NCI-H446 treated with DMSO at 0.1 percent for 48 hours (cell line): ENCODE measurements at places on chromosomes 6 and 20.
A peak's percentile ranks its signal among the peaks of the same experiment; 100 is the strongest.

DNA sequence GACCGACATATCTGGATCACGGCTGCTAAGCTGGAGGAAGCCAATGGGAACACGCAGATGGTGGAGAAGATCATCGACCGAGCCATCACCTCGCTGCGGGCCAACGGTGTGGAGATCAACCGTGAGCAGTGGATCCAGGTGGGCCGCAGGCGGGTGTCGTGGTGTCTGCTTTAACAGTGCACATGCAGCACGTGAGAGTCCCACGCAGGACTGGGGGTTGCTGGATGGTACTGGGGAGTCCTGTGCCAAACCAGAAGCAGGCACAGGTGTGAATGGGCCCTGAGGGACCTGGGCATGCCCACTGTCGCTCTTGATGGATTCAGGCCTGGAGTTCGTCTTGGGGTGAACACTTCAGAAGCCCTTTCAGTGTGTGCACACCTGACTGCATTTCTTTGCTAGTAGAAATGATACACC, 24.6 kb upstream of the C20orf204 start:
- no peak for DNase-seq

DNA sequence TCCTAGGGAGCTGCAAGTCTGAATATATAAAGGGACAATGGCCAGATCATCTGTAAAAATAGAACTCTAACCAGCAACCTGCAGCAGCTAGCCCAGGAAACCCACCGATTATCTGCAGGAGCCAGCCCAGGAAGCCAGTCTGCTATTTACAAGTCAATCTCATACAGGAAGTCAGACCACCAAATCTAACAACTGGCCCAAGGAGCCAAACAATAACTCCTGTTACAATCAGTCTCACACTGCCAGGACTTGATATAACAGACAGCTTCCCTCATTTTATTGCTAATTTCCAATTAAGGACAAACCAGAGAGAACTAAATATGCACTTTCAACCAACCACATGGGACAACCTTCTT, 14.4 kb upstream of the RIN2 start:
- DNase-seq: no peak

- no peak for DNase-seq
Measured at GRCh38 chr6:168149015-168149414, 70.0 kb upstream of the FRMD1 start.

GRCh38 chr6:101668496-101669030, 275.1 kb downstream of the GRIK2 start:
- DNase-seq: peak; percentile 3

DNA sequence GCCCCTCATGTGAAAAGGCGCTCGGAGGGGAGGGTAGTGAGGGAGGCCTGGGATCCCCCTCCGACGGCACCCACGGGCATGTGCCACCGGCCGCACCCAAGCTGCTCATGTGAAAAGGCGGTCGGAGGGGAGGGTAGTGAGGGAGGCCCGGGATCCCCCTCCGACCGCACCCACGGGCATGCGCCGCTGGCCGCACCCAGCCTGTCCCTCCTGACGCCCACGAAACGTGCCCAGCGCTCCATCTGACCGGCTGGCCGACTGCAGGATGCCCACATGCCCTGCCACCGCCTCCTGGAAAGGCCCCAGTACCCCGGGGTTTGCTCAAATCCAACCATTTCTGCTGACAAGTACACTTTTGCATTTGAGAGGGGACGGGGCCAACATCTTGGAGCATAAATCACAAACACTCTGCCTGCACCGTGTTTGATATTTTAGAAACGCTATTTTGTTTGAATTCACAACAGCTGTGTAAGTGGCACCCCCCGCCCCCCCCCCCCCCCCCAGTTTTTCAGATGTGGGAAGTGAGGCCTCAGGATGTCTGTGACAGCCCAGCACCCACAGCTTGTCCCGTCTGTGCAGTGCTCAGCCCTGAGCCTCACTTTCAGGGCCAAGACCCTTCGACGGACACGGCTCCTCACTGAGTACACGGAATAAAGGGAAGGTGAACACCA, 34.1 kb downstream of the SLC2A4RG start:
- DNase-seq: no peak

GRCh38 chr6:52340603-52340880, 21.4 kb upstream of the PAQR8 start:
- DNase-seq: no peak

GRCh38 chr6:30101444-30102413, 11.2 kb downstream of the TRIM31 start:
- DNase-seq: no peak

- DNase-seq: no peak
Measured at GRCh38 chr6:27168586-27169443, 78.7 kb upstream of the PRSS16 start.

GRCh38 chr6:36735110-36736071, 37.8 kb downstream of the RAB44 start:
- peak; percentile 28 for DNase-seq

- no peak for DNase-seq
Measured at GRCh38 chr6:35804996-35805736, at the start of gene LHFPL5. LHFPL5 (plus strand) TSS chr6:35805352; CDS start chr6:35805671, 319 bp downstream.

- DNase-seq: no peak
Measured at GRCh38 chr20:61982191-61982950, 83.3 kb downstream of the TAF4 start.

GRCh38 chr6:148273962-148274752, 68.5 kb upstream of the SASH1 start:
- DNase-seq: no peak

DNA sequence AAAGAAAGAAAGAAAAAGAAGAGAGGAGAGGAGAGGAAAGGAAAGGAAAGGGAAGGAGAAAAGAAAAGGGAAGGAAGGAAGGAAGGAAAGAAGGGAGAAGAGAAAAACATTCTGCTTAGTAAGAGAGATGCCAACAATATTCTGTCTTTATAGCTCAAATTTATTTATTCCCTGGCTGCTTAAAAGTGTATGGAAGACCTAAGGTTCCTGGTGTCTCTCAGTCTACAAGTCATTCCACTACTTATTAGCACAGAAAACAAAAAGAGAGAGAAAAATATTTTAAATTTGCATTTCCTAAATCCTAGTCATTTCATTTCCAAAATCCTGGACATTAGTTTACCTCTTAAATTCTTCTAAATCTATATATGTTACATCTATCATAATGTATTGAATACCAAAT, 53.6 kb upstream of the GJE1 start:
- DNase-seq: no peak

GRCh38 chr6:136351518-136352110, 62.0 kb upstream of the BCLAF1 start:
- peak; percentile 6 for DNase-seq

DNA sequence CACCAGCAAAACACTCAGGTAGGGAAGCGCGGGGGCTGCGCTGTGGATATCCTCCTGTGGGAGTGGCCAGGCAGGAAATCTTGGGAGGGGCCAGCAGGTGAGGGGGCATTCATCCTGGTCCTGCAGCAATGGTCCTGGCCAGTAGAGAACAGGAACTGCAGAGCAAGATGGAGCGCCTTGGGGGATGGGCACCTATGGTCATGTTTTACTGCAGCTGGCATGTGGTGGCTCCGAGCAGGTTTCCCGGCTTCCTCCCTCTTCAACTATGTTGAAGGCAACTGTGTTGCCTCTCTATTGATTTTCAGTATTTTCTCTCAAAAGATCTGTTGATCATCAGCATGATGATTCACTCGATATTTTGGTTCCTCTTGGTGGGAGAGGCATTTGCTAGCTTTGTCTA, 70.9 kb downstream of the SNAP91 start:
- no peak for DNase-seq

DNA sequence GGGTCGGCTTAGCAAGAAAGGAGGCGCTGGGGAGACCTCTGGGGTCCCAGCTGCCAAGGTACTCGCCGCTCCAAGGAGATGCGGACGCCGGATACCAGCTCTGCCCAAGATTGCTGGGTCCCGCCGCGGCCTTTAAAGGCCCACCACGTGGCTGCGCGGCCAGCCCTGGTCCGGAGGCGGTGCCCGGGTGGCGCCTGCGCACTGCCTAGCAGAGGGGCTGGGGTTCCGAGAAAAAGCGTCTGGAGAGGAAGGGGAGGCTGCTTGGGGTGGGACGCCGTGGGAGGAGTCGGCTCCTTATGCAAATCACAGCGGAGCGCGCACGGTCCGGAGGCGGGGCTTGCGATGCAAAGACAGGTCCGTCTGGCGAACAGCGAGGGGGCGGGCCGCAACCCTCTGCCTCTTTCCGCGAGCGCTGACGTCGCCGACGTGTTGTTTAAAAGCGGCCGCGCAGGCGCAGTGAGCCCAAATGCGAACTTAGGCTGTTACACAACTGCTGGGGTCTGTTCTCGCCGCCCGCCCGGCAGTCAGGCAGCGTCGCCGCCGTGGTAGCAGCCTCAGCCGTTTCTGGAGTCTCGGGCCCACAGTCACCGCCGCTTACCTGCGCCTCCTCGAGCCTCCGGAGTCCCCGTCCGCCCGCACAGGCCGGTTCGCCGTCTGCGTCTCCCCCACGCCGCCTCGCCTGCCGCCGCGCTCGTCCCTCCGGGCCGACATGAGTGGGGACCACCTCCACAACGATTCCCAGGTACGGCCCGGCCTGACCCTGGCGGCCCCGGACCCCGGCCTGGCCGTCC, at the start of gene TOP1:
Gene TOP1, plus strand, starts transcription at position 464 of the 791 bp plus-strand sequence. Its CDS starts 246 bp downstream, at position 710.
- peak; percentile 99 for DNase-seq

- no peak for DNase-seq
Measured at GRCh38 chr6:13794184-13794583, 20.2 kb downstream of the MCUR1 start.

DNA sequence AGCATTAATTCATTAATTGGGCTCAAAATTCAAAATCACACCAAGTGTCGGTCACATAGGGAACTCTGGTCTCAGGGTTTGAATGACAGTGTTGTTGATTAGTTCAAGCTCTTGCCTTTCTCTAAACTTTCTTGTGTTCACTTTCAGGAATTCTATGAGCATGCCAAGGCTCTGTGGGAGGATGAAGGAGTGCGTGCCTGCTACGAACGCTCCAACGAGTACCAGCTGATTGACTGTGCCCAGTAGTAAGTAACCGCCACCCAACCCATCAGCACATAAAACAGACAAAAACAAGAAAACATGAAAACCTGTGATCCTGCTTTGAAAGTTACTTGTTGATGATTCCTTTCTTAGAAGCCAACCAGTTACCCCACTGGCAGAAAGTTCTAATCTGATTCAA, 52.7 kb downstream of the GNAS start:
- DNase-seq: no peak

DNA sequence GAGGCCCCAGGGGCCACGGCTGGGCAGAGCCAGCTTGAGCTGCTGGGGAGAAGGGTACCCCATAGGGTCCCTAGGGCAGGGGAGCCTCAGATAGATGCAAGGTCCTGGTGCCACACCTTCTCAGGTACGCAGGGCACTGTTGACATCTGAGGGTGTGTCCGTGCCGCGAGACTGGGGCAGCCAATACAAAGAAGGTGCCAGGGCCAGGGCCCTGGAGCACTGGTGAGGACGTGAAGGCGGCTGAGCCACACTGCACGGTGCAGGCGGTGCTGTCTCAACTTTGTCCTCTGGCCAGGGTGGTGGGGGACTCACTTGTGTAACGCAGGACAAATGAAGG, 649 bp upstream of the LRRC73 start:
- DNase-seq: no peak

DNA sequence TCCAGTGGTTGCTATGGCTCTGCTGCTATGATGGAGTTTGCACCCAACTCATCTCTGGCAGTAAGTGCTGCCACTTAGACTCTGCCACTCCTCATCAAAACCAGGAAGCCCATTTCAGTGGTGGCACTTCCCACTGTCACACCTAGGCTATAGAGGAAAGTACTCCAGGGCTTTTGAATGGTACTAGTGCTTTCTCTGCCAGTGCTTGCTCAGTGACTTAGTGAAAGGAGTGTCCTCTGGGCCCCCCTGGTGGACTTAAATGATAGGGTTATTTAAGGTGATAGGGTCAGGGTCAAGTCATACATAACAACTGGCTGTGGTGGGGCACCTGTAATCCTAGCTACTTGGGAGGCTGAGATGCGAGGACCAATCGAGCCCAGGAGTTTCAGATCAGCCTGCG, 22.8 kb downstream of the FITM2 start:
- no peak for DNase-seq

- DNase-seq: no peak
Measured at GRCh38 chr6:28867086-28867409, 56.7 kb downstream of the TRIM27 start.

- DNase-seq: no peak
Measured at GRCh38 chr6:33843131-33844121, 39.6 kb upstream of the MLN start.

DNA sequence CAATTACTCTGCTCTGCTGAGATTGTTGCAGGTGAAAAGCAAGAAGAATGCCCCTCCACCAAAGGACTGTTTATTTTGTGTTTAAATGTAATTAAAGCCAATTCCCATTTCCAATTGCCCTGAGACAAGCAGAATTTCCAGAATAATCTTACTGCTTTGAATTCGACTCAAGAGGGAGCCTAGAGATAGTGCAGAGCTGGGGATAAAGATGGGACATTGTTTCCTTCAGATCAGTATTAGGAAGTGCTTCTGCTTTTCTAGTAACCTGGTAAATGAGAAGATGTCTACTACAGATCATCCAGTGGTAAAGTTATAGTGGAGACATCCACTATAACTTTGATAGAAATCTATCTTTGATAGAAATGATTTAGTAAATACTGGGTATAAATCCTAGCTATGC, 326.9 kb downstream of the UBE3D start:
- DNase-seq: no peak

DNA sequence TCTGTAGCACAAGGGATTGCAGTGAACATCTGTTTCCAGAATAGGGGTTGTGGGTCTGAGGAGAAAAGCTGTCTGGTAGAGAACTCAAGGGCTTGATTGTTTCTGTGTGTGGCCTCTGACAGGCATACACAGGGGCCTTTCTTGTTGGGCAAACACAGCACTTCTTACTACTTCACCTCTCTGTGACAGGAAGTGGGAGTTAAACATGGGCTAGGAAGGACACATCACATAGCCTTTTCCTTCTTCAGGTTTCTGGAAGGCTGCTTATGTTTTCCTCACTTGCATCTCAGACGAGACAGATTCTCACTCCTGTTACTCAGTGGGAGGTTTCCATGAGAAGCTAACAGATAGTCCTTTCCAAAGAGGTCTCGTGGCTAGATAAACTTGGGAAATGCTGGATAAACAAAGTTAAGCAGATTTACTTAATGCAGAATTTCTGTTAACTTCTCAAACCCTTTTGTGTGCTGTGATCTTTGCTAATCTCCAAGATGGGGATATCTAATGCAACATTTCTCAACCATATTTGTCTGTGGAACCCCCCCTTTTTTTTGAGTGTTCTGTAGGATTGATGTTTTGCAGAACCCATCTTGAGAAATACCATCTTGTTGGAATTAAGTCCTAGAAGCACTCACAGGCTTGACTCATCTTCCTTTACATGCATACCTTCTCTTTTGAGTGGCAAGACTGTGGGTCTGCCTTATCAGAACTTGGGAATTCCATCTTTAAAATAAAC, 41.9 kb upstream of the RNF8 start:
- DNase-seq: no peak

- peak; percentile 39 for DNase-seq
Measured at GRCh38 chr6:36607683-36608386, 13.7 kb downstream of the SRSF3 start.
